Activated T-helper 17 cell treated with anti-CD3 and anti-CD28 coated beads, Interleukin-2, amount 50 U/mL, for 72 hours (primary cell): ENCODE measurements at places on chromosomes 7 and 10.

DNA sequence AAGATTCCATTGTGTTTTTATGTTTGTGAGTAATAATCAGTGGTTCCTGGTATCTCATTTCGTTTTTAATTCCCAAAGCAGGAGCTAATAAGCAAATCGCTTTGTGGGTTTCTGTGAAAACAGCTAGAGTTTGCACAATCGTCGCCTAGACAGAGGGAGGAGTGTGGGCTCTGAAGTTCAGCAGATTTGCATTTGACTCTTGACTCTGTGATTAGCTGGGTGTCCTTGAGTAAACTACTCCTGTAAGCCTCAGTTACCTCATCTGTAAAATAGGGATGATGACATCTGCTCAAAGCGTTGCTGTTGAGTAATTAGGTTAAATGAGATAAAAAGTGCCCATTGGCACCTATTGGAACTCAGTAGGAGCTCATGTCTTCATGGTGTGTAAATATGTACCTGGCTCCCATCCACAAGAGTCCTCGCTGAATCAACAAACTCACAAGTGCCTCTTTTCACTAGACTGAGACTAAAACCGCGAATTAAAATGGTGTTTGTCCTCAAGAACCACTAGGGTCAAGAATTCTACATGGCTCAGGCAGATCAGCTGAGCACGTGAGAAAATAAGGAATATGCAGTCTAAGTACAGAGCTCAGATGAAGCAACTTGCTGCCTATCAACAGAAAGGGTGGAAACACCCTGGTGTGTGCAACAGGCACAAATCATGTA is 385.8 kb upstream of the C7orf33 start:
- ATAC-seq, result no peak

- ATAC-seq, result peak; percentile 96
Measured at GRCh38 chr10:63236113-63236935, 103.2 kb downstream of the NRBF2 start.

DNA sequence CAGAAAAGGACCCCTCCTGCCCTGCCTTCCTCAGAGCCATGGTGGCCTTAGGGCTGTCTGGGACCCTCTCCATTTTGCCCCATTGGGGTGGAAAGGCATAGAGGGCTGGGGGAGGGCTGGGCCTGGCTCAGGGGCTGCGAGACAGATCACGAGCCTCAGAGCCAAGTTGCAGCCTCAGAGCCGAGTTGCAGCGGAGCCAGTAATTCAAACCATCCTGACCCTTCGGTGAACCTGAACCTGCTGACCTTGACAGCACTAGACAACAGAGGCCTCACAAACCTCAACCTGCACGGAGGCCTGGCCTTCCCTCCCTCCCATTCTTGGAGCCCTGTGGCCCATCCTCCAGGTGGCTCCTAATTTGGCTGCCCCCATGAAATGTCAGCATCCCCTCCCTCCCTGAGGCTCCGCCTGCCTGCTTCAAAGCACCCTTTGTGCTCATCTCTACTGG is 45.4 kb downstream of the PAX2 start:
- ATAC-seq, result no peak

GRCh38 chr10:6640433-6641040 is 60.5 kb upstream of the PRKCQ start:
- no peak for ATAC-seq

DNA sequence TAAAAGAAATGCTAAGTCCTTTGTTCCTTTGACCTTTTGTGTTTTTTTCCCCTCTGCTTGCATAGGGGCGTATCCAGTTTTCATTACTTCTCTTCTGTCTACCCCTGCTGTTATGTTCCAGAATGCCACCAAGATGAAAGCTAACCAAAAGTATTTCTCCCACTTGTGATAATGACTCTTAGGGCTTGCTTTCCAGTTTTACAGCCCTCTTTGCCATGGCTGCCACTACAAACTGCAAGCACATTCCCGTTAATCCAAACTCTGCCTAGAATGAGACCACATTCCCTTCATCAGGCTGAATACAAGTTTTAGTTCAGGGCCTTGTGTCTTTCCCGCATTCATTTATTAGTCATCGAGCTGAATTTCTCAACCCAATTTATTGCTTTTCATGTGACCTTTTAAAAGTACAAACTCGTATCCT is 23.6 kb upstream of the CD36 start:
- ATAC-seq, result no peak

- no peak for ATAC-seq
Measured at GRCh38 chr10:32104622-32105509, 48.6 kb upstream of the KIF5B start.

DNA sequence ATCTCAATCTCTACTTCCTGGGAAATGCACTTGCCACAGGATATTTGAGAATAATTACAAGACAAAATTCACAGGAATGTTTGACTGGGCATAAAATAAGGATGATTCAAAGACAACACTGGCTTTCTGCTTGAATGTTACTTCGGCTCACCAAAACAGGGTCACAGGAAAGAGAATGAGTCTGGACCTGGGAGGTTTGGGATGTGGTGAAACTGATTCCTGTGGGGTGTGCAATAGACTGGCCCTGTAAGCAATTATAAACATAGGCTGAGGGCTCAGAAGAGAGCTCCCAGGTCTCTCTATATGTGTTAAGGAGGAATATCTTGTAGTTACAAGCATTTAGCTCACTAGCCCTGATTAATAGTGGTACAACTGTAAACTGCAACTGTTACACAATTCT is 613.9 kb upstream of the CELF2 start:
- no peak for ATAC-seq

- ATAC-seq, result peak; percentile 21
Measured at GRCh38 chr10:70441161-70441894, at the start of gene NODAL. Gene NODAL (minus strand): TSS chr10:70441681. CDS start chr10:70441667, 14 bp downstream.

- no peak for ATAC-seq
Measured at GRCh38 chr7:112437072-112437471, 13.2 kb upstream of the IFRD1 start.

GRCh38 chr7:30902466-30902865 is 9.2 kb upstream of the AQP1 start:
- ATAC-seq, result no peak

DNA sequence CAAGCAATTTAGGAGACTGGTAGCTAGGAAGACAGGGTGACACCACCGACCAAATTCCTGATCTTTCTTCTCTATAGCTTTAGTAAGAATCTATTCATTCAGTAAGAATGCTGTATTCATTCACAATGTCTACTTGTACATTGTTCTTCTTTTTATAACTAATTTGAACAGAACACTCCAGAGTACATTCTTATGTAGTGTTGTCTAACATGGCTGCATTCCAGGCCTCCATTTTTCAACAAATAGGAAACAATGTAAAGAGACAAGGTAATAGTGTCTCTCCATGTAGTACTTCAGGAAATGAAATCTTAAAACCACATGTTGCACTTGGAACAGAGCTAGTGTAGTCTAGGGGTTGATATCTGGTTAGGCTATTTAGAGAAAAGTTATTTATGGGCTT is 1.8 kb downstream of the VCL start:
- ATAC-seq, result no peak
